ENCODE measurements at places on chromosomes 5 and 9.

- peak; percentile 63 for DNase-seq
These were observed 193.4 kb upstream of the GAS1 start for GRCh38 chr9:87140605-87141109.

DNA sequence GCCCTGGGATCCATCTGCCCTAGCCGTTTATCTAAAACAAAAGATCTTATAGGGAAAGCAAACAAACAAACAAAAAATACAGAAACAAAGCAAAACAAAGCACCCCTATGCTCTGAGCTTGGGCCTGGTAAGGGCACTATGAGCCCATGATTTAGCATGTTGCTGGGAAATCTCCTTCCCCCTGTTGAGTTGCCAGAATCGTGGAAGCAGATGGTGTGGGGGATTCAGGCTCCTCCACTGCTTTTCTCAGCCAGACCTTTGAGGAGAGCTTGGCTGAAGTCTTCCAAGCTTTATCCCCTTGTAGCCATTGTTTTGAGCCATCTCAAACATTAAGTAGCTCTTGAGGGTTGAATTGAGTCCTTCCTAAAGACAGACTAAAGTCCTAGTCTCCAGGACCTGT is 29.9 kb downstream of the TMC1 start:
- no peak for DNase-seq

- no peak for DNase-seq
These were observed 352.9 kb downstream of the GLIS3 start for GRCh38 chr9:3946840-3947587.

DNA sequence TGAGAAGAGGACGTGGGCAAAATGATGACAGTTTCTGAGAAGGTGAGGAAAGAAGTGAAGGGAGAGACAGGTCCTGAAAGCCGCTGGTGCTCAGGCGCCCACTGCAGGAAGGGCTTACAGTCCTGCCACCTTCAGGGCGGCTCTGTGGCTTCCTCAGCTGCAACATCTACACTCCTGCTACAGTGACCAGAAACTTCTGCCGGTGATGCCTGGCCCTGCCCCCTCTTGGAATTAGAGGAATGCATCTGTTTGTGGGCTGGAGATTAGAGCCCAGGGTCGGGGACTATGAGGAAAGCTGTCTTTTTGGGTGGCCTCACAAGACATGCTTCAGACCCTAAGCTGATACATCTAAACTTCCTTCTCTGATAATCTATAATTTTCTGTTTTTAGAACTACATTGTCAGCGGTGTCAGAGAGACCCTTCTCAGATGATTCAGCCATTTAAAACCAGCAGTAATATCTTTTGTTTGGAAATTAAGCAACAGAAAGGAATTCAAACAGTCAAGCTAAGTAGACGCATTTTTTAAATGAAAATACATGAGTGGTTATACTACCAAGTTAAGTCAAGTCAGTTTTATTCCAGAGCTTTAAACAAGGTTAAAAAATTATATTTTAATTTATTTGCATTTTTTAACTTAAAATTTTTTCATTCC is 30.4 kb downstream of the PRDM6 start:
- DNase-seq, result no peak

- no peak for DNase-seq
These were observed 13.8 kb upstream of the SMIM23 start for GRCh38 chr5:171771856-171772255.

DNA sequence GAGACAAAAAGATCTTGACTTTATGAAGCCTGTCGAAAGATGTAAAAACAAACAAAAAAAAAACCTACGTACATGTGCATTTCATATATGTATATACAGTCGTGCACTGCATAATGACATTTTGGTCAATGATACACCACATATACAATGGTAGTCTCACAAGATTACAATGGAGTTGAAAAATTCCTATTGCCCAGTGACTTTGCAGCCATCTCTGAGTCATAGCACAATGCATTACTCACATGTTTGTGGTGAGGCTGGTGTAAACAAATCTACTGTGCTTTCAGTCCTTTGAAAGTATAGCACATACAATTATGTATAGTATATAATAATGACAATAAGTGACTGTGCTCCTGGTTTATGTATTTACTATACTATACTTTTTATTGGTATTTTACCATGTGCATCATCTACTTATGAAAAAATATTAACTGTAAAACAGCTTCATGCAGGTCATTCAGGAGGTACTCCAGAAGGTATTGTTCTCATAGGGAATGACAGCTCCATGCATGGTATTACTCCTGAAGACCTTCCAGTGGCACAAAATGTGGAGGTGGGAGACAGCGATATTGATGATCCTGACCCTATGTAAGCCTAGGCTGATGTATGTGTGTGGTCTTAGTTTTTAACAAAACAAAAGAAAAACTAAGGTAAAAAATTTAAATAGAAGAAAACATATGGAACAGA is 73.7 kb upstream of the FST start:
- DNase-seq, result peak; percentile 91

DNA sequence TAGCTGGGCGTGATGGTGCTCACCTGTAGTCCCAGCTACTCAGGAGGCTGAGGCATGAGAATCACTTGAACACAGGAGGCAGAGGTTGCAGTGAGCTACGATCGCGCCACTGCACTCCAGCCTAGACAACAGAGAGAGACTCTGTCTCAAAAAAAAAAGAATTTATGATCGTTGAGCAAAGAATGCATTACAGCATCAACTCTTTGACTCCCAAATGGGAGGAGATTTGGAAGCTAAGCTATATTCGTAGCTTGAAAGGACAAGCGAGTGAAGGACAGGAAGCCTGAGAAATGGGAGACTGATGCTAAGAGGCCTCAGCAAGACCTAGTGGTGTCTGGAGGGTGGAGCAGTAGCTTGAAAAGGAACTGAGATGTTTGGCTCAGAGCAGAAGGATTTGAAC is 10.3 kb upstream of the CCIN start:
- peak; percentile 41 for DNase-seq

- DNase-seq, result no peak
These were observed 492.5 kb downstream of the MAT2B start for GRCh38 chr5:163997965-163998364.

- DNase-seq, result no peak
These were observed 118.2 kb downstream of the ENTREP1 start for GRCh38 chr9:69443178-69443577.

- no peak for DNase-seq
These were observed 73.5 kb upstream of the GALNT10 start for GRCh38 chr5:154117050-154117449.

DNA sequence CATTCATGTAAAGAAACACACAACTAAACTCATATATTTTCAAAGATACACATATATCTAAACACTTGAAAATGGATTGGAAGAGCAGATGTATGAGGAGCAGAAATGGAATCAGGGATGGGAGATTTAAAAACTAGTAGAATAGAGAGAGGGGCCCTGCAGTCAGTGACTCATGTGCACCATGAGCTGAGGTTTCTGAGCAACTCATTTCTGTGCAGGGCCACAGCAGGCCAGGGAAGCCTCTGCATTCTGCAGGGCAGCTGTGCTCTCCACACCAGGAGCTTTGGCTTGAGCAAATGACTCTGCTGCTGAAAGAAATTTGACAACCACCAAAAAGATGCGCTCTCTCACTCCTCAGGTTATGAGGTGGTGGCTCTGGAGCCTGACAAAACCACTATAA is 27.1 kb downstream of the LHX6 start:
- peak; percentile 50 for DNase-seq

GRCh38 chr5:145739843-145740242 is 95.3 kb downstream of the PRELID2 start:
- no peak for DNase-seq

DNA sequence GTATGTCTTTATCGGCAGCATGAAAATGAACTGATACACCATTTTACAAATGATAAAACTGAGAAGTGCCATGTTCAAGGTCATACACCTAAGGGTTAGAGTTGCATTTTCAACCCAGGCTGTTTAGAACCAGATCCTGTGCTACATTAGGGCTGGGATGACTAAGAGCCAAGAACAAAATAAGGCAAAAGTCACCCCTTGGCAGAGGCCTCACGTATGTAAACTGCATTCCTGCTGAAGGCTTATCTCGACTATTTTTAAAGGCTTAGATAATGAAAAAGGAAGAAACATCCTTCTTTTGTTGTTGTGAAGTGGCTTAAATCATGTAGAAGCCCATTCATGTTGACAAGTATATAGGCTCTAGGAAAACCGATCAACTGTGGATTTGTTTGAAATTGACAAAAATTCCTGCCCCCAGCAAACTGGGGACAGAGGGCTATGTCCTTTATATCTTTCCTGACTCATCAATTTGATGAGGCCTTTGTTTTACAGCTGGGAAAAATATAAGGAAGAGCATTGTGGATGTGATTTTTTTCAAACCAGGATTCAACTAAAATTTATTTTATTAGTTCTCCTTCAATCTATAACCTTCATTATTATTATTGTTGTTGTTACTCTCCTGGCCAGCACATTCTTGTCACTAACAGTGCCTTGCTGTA is 196.5 kb downstream of the SNX18 start:
- DNase-seq, result peak; percentile 20

DNA sequence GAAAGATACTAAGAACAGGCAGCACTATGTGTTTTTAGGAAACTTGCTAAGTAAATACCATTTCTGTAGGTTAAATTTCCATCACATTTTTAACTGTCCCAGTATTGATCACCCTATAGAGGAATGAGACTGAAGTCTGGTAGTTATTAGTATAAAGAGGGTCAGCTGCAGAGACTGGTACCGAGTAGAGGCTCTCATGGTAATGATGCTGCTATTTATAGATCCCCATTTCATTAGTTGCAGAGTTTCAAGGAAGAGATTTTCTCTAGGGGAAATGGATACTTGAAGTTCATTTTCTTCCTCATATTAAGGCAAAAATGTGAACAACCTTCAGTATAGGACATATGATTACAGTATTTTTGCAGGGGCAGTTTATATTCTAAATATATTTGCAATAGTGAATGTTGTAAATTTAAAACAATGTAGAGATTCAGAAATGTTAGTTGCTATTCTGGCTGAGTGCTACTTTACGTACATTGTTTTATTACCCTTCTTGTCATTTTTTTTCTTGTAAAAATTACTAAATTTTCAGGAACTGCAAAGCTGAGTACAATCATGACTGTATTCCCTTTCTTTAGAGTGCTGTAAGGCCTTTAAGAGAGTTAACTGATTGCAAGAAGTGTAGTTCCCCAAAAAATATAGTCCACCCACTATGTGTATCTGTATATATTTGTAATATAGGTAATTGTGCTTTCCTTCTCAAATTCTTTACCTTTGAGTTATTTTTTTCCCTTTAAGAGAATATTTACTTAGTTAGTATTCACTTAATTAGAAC is 14.7 kb downstream of the PBX3 start:
- no peak for DNase-seq

All from fibroblast of mammary gland (primary cell).